ENCODE measurements at places on chromosomes 5 and 9.

DNA sequence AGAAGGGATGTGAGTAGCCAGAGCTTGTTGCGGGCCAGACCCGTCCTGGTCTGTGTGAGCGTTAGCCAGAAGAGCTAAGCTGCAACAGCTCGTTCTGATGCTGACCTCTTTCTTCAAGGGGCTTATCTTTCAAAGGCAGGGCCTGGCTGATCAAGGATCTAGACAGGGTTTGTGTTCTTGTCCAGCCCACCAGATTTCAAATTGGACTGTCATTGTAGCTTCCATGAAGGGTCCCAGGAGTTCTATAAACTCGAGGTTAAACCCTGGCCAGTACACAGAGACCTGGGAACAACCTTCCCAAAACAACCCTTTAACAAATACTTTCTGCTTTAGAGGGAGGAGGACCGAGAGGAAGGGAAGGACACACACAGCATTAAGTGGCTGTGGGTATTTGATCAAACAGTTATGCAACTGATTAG is 153.0 kb upstream of the TUT7 start:
- no peak for DNase-seq

DNA sequence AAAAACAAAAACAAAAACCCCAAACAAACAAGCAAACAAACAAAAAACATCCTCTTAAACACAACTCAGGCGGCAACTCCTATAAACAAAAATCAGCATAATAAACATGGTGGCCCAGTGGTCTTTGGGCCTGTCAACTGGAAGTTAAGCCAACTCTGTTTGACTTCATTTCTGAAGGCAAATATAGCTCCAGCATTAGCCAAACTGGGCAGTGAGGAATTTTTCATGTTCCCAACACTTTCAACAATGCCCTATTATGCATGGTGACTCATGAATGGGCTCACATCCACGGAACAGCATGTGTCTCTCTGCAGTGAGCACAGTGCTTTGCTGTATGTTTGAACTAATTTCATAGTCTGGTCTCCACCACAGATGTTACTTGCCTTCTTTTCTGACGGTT is 143.9 kb upstream of the STC2 start:
- DNase-seq: no peak

GRCh38 chr9:111994831-111995458 is 98.3 kb downstream of the UGCG start:
- no peak for DNase-seq

GRCh38 chr5:102830241-102830640 is 75.1 kb downstream of the PAM start:
- no peak for DNase-seq

DNA sequence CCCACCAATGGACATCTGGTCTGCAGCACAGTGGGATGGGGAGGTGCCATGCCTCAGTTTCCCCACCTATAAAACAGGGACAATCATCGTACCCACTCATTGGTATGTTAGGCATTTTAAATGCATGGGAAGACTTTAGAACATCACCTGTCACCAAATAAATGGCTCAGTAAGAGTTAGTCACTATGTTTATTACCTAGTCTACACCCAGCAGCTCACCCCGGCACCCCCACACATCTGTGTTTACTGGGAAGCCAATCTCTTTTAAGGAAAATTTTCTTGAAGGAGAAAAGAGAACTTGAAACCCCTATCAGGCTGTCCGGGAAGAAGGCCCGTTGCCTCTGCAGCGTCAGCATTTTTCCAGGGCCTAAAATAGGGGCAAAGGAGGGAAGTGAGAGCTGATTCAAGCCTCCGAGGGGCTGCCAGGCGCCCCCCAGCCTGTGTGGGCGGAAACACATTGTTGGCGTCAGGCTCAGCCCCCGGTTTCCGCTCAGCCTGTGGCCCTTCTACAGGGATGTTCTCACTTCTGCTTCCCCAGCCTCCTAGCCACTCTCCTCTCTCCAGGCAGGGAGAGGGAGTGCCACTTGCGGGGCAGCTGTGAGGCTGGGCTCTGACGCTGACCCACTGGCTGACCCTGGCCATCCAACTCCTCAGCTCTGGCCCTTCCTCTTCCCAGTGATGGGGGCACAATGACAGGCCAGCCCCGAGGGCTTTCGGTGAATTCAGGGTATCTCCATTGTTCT is 4.6 kb downstream of the CSF1R start:
- no peak for DNase-seq

All from NK-92 treated with Interleukin-12 subunit alpha and Interleukin-12 subunit beta, amount 100 ng/mL, for 24 hours (cell line).